ENCODE measurements at places on chromosomes 16 and 17.

DNA sequence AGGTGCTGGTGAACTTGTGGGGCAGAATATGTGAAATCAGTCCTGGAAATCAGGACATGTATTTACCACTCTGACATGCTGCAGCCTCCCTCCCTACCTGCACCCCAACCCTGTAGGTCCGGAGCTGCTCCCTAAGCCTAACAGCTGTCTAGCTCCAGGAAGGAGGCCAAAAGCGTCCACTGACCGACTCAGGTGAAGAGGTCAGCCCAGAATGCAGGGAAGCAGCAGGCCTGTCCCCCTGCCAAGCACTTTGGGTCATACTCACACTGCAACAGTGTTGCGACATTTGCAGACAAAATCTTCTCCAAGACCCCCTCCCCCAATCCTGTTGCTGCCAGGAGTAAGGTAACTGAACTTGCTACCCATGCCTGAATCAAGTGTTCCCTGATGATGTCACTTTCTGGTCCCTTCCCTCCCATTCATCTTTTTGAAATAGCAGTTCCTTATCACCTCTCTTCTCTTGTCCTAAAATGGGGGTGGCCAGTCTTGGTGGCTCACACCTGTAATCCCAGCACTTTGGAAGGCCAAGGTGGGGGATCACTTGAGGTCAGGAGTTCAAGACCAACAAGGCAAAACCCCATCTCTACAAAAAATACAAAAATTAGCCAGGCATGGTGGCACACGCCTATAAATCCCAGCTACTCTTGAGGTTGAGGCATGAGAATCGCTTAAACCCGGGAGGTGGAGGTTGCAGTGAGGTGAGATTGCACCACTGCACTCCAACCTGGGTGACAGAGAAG, 1.3 kb upstream of the ACLY start:
- DNase-seq = no peak

- DNase-seq = no peak
Measured at GRCh38 chr16:84735849-84736586, 36.2 kb downstream of the USP10 start.

- no peak for DNase-seq
Measured at GRCh38 chr16:58032710-58033293, 7.2 kb downstream of the MMP15 start.

DNA sequence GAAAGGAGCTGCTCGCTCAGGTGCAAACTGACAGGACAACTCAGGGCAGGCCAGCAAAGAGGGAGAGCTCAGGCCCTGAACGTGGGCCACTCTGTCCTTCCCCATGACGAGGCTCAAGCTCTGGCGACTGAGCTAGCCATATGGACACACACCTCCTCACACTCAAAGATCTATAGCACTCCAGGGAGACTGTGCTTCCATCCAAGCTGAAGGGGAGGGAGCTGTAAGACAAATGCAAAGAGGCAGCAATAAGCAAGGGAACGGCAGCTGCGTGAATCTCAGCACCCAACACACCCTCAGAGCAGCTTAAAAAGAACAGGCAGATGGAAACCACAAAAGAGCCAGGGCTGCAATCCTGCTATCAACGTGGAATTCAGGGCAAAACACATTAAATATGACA, 13.5 kb downstream of the NUDT16L1 start:
- DNase-seq = no peak

DNA sequence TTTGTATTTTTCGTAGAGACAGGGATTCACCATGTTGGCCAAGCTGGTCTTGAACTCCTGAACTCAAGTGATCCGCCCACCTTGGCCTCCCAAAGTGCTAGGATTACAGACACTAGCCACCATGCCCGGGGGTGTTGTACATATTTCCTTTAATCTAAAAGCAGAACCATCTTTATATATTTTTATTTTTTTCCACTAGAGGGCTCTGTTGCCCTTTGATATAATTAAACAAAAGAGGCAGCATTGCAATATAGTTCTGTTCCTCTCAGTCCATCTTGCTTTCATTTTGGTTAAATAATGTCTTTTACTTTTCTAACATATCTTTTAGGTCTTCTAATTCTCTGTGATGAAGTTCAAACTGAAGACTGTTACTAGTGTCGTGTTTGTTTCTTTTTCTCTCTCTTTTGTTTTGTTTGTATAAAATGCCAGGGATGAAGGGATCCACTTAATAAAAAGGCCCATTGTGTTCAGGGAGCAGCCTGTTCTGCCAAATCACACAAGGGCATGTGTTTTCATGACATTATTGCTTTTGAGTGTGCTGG, 23.4 kb downstream of the WWOX start:
- peak; percentile 45 for DNase-seq

DNA sequence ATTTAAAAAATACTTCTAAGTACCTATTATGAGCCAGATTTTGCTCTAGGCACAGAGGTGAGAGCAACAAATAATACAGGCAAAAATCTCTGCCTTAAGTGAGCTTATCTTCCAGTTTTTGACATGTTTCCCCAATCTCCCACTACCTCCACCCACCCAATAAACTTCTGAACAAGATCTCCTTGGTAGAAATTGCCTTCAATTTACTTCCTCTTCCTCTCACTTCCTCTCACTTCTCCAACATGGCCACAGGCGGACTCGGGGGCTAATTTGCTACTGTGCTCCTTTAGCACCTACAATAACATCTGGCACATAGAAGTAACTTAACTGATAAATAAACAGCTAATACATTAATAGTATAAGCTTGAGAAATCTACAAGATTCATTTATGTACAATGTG, 82.6 kb downstream of the CACNG1 start:
- DNase-seq = no peak

DNA sequence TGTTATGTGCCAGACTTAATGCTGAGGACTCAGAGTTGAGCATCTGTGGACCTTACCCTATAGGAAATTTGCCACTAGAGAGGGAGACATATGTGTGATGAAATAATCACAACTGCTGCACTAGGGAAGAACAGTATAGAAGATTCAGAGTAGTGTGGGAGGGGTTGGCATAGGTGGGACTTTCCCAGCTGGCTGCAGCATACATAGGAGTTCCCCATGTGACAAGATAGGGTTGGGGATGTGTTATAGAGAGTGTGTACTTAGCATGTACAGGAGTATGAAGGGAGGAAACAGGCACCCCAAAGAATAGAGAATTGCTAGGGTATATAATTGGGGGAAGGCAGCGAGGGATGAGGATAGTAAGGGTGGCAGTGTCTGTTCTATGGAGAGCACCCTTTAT, 2.9 kb downstream of the NUP93 start:
- no peak for DNase-seq

DNA sequence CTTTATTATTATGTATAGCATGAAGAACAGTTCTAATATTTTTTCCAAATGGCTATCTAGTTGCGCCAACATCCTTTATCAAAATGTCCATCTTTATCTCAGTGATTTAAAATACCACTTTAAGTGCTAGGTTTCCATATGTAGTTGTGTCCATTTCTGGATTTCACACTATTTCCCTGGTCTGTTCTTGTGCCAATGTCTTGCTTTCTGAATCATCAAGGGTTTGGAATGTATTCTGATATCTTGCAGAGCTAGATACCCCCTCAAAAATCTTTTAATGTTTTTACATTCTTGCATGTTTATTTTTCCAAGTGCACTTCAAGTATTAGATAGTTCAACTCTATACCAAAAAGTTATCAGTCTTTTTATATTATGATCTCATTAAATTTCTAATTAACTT, 14.3 kb downstream of the MBTD1 start:
- DNase-seq = no peak

- no peak for DNase-seq
Measured at GRCh38 chr16:50303605-50304466, 37.5 kb downstream of the ADCY7 start.

GRCh38 chr17:27511168-27511883, 55.1 kb downstream of the KSR1 start:
- DNase-seq = no peak

- DNase-seq = no peak
Measured at GRCh38 chr16:80164966-80165550, 375.7 kb upstream of the DYNLRB2 start.

- DNase-seq = no peak
Measured at GRCh38 chr16:2475413-2476344, 752 bp downstream of the TBC1D24 start.

GRCh38 chr16:8644211-8645140, 23.0 kb downstream of the METTL22 start:
- no peak for DNase-seq

DNA sequence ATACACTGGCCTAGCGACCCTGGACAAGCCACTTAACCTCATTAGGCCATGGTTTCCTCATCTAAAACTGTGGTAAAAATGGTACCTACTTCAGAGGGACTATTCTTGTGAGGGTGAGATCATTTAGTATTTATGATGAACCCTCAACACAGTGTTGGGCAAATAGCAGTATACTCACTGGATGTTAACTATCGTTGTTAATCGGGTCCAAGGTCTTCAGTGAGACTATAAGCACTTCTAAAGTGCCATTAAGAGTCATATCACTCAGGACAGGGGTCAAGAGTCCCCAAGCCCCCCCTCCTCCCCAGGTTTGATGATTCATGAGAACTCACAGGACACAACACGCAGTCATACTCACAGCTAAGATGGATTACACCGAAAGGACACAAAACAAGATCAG, 11.0 kb downstream of the TK2 start:
- DNase-seq = no peak

GRCh38 chr16:81720973-81721906, 57.9 kb upstream of the PLCG2 start:
- DNase-seq = no peak

- no peak for DNase-seq
Measured at GRCh38 chr17:38352245-38353085, 821 bp downstream of the SOCS7 start.

- no peak for DNase-seq
Measured at GRCh38 chr16:86398622-86399021, 111.7 kb upstream of the FOXF1 start.

DNA sequence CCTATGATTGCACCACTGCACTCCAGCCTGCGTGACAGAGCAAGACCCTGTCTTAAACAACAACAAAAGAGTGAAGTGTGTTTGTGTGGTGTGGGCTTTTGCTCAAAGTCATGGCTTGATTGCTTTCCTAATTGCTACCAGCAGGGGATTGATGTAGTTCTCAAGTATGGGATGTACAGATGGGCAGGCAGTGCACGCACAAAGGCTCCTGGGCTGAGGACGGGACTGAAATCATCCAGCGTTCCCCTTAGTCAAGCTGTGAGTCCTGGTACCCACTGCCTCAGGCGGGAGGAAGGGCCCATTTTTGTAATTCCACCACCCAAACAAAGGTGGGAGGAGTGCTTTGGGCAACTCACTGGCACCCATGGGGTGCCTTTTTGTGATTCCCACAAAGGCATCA, 47.3 kb downstream of the GDE1 start:
- no peak for DNase-seq

DNA sequence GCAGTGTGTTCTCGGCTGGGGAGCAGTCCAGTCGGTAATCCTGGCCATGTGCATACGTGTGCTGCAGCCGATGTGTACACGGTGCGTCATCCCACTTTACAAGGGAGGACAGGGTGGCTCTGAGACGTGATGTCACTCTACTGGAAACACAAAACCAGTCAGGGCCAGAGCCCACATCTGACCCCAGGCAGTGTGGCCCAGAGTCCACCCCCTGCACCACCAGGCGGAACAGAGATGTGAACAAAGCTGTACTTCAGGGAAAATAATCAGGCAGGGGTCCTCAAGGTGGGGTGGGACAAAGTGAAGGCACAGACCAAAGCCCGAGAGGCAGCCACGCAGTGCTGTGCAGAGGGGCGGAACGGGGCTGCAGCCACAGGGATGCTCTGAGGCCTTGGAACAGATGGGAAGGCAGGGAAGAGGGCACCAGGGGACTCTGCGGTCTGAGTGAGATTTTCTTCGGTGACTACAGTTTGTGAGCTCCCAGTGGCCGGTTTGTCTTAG, 181.5 kb downstream of the ZNF423 start:
- DNase-seq = no peak

Measured in NCI-H1436 treated with DMSO at 0.1 percent for 48 hours (cell line).